ENCODE measurements at places on chromosomes 13 and 19. TPM values are rescaled to one million over a fixed set of nuclear protein-coding genes. Genes with fewer than 3 reads are reported as not detected.

DNA sequence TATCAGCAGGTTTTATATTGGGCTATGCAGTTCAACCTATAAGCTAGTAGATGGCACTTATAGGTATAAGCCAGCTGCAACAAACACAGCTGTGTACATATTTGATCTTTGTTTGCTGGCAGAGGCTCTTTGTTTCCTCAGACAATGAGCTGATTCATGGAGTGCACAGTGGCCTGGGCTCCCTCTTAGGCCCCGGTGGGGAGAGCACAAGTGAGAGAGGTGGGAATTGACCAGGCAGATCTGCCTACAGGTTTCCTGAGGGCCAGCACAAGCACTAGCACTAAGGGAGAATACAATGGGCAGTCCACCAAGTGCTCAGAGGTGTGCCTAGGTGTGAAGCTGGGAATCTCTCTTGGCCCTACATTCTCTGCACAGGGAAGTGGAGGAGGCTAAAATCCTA lies 1390.7 kb downstream of the SLITRK5 start:
- DNase-seq: no peak

- DNase-seq: no peak
Measured at GRCh38 chr13:32951580-32951979, 64.6 kb upstream of the KL start.

DNA sequence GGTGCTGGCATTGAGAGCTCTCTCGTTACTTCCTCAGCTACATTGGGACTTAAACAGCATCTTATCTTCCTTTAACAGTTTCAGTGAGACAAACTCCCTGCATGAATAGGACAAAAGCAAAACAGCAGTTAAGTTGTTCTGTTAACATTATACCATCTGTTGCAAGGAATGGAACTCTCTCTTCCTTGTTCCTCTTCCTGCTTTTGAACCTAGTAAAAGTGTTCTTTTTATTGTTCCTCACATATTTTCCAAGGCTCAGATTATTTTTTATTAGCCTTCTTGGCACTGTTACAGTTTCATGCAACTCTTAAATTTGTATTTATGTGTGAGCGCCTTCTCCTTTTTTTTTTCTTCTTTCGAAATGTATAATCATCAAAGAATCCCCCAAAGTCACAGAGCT lies 202.6 kb upstream of the UFM1 start:
- DNase-seq: no peak

C3 gene
- 16.1 TPM for total RNA-seq

DNA sequence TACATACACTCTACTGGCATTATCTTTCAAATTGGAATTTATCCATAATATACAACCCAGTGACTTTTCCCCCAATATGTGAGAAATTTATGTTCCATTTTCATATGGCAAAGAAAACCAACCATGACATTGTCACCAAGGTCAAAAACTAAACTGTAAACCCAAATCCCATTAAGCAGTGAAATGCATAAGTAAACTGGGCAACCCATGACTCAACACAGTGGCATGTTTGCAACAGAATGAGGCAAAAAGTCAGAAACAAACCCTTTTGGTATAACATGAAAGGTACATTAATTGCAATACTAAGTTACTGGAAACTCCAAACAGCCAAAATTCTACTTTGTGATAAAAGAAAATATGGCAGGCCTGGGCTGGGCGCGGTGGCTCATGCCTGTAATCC lies 4.9 kb downstream of the ZNF878 start:
- no peak for DNase-seq

GRK1 gene
- total RNA-seq: 0.06 TPM

DNA sequence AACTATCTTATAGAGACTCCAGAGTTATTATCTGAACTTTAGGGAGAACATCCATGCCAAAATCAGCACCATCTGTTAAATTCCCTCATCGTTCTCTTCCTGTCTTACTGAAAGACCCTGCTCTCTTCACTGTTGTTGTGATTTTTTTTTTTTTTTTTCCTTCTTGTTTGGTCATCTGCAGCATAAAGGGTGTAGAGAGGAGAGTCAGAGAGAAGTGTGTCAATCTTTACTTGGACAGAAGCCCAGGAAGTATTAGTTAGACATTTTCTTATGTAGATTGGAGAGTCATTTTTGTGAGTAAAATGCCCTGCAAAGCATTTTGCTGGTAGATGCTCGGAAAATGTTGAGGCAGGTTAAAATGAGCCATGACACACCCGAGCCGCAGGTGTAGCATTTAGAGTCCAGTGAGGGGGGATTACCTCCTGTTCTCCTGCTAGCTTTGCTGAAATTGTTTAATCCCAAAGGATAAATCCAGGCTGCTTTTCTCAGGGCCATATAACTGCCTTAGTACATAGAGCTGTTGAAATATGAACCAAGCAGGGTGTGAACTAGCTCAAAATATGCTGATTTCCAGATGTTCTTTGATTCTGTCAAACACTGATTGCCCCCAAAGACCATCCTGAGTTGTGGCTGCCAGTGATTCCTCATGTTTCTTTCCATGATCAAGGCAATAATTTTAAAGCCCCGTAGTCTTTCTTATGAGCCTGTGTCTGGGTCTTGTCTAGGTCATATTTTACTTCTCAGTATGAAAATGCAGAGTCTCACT lies 143.5 kb downstream of the DCT start:
- DNase-seq: no peak

DNA sequence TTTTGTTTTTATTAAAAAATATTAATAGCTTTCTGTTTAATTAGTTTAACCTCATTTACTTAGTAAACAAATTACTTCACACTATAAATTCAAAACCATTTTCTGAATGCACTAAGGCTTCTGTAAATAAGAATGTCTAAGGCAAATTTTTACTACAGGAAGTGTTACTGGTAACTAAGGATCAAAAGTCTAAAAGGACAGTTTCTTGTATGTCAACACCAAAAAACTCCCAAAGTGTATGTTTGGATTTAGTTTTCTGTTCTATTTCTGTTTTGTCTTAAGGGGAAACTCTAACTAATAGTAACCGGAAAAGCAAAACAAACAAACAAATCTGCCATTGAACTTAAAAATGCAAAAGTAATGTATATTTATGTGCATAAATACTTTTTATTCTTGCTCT lies 24.7 kb downstream of the PRR20E start:
- DNase-seq: no peak

DNA sequence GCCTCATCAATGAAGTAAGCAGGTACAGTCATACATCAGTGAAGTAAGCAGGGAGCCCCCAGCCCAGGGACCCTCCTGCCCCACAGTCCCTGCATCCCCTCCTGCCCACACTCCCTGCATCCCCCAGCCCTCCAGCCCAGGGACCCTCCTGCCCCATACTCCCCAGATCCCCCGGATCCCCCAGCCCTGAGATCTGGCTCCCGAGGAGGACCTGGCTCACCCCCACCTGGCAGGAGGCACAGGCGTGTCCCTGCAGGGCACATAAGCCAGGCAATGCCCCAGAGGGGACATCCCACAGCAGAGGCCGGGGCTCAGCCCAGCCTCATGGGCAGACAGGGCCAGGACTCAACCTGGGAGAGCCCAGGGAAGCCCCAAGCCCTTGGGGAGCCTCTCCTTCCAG lies 53.6 kb upstream of the TPM4 start:
- no peak for DNase-seq

DNA sequence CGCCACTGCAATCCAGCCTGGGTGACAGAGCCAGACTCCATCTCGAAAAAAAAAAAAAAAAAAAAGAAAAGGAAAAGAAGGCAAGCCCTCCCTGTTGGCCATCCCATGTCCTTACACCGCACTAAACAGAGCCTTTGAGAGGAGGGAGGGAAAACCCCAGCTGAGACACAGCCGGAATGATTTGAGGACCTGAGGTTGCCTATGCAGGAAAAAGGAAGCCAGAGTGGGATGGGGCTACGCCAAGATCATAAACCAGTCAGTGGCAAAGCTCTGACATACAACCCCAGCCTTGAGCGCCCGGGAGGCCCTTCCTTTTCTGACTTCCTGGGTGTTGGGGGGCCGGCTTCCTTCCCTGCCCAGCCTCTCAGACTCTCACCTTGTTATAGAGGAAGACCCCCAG lies 12.5 kb upstream of the CHERP start:
- no peak for DNase-seq

DNA sequence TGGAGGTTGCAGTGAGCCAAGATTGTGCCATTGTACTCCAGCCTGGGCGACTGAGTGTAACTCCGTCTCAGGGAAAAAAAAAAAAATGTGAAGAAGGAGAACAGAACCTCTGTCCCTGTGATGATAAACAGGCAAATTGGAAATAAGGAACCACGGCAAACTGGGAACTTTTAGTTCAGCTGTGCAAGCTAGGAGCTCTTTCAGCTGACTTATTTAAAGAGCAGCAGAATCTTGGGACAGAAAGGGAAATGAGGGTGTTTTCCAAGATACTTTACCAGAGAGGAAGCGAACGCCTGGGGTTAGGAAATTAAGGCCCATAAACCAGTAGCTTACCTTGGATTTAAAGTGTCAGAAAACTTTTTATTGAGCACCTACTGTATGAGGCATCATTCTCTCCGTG lies 3.0 kb upstream of the UPF1 start:
- no peak for DNase-seq

GRCh38 chr13:66992183-66992582 lies 238.0 kb downstream of the PCDH9 start:
- DNase-seq: peak; percentile 3

ADPRHL1 gene
- 3.3 TPM for total RNA-seq

DNA sequence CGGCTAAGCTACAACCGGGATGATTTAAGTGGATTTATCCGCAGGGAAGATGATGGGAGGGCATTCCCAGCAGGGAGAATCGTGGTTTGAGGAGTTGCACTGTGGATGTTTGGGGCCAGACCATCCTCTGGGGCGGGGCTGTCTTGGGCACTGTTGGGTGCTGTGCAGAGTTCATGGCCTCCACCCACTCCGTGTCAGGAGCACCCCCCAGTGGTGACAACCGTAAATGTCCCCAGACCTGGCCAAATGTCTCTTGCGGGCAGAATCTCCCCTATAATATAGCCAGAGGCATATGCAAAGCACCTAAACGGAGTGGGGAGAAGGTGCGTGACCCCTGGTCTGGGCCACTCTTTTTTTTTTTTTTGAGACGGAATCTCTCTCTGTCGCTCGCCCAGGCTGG lies 40.2 kb downstream of the SMIM24 start:
- DNase-seq: no peak

KLK2 gene
- total RNA-seq: not detected

DNA sequence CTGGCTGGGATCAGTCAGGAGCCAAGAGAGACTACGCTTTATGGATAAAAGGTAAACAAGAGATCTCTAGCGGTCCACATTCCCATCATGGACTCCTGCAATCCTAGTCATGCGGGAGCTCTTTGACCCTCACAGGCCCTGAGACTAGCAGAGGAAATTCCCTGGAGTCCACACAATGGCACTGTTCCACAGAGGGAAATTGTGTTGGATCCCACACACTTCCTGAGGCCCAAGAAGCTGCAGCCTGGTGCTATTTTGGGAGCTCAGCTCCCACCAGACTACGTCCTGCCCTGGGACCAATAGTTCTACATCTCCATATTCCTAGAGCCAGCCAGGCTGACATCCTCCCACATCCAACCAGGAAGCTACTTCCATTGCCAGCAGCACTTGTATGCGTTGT lies 2358.4 kb downstream of the PCDH9 start:
- DNase-seq: no peak

- no peak for DNase-seq
Measured at GRCh38 chr13:40471076-40471475, 195.4 kb downstream of the FOXO1 start.

DNA sequence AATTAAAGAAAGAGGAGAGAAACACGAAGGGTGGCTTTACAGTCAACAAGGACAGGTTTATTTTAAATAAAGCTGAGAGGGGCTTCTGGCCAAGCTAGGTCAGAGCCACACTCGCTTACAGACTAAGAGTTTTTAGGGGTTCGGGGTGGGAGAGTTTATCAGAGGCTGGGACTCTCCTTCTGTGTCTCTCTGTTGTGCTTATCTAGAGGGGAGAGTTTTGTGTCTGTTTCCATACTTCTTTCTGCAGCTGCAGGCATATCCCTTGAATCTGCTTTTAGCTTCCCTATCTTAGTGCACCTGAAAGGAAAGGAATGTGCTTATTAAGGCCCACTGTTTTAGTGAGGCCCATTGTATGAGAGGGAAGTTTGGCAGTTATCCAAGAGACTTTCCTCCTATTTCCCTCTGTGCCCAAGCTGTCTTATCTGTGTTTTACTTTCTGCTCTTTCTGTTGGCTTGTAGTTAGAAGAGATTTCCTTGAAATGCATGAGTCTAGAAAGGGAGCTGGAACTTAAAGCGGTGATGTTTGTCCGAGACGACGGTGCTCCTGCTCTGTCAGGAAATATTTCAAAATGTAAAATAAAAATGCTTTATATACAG lies 275.3 kb downstream of the KCTD12 start:
- no peak for DNase-seq

DNA sequence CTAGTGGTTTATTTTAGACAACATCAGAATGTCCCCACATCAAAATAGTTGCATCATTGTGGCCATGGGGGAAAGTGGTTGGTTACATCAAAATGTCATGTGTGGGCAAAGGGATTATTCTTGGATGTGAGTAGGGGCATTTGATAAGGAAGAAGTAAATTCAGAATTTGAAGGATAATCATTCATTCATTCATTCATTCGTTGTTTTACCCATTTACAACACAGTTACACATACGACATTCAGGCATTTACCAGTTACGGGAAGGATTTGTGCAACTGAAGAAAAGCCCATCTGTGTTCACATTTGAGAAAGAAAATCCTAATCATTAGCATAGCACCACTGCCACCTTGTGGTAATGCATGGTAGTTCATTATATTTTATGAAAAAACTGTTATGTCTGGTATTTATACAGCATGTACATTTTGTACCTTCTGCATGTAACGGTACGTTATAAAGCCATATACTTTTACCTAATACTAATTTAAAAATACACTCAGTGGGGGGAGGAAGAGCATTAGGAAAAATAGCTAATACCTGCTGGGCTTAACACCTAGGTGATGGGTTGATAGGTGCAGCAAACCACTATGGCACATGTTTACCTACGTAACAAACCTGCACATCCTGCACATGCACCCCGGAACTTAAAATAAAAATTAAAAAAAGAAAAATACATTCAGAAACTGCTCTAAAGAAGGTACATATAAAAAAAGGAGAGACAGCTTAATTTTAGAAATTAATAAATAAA lies 62.1 kb downstream of the DGKH start:
- peak; percentile 69 for DNase-seq

- DNase-seq: no peak
Measured at GRCh38 chr19:12205296-12205695, 42.4 kb downstream of the ZNF136 start.

CKAP2 gene
- total RNA-seq: 68.9 TPM

KANK3 gene
- total RNA-seq: 0.29 TPM

ZNF497 gene
- total RNA-seq: 0.06 TPM

DNA sequence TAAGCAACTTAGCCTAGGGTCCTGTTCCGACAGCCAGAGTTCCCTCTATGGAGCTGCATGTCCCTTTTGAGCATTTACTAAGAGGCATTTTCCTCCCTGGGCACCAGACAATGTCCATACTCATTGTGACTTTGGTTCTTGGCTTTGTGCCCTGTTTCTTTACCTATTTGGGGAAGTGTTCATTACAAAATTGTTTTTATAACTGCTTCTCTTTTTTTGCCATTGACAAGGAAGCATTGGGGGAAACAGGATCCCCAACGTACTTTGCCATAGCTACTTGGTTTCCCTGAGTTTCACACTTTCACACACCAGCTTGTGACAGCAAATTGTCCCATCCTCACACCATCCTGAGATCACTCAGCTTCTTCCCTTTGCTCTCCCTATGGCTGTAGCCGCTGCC lies 81.1 kb upstream of the SIAH3 start:
- no peak for DNase-seq
